Osteoblast (primary cell): ENCODE measurements at places on chromosomes 6 and 20. TPM values are rescaled to one million over a fixed set of nuclear protein-coding genes. Genes with fewer than 3 reads are reported as not detected.

The RNGTT gene
- total RNA-seq = 19.2 and 20.3 TPM in 2 replicates

The C2 gene
- total RNA-seq = 12.7 and 18.0 TPM in 2 replicates

The DLK2 gene
- 0.29 TPM in 1 of 2 replicates, not detected in the other for total RNA-seq

The BPIFA1 gene
- total RNA-seq = not detected in 2 replicates

The BPI gene
- under 0.01 TPM in 1 of 2 replicates, not detected in the other for total RNA-seq

The PTPN1 gene
- total RNA-seq = 27.4 and 28.6 TPM in 2 replicates

DNA sequence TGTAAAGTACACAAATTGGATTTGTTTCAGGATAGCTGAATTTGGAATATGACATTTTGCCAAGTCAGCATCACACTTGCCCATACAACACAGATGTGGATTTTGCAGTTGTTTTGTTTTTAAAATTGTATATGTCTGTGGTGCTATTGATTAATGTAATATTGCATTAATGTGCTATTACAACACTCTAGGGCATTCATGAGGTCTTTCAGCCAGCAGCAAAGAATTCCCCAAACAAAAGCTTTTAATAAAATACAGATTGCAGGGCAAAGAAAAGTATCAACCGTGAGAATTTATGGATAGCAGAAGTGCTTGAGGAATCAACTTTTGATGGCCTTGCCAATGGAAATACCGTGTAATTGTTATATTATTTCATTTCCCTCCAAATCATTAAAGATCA, 144.9 kb downstream of the AIG1 start:
- peaks cover 11% of the 10 kb centered on the region for H3K4me1 ChIP-seq
- no peak overlapping the region for H3K27ac ChIP-seq
- DNase-seq = no peak
- no peaks in the 10 kb centered on the region for H3K36me3 ChIP-seq
- no peaks in the 10 kb centered on the region for H3K27me3 ChIP-seq
- no peak overlapping the region for H3K4me3 ChIP-seq

DNA sequence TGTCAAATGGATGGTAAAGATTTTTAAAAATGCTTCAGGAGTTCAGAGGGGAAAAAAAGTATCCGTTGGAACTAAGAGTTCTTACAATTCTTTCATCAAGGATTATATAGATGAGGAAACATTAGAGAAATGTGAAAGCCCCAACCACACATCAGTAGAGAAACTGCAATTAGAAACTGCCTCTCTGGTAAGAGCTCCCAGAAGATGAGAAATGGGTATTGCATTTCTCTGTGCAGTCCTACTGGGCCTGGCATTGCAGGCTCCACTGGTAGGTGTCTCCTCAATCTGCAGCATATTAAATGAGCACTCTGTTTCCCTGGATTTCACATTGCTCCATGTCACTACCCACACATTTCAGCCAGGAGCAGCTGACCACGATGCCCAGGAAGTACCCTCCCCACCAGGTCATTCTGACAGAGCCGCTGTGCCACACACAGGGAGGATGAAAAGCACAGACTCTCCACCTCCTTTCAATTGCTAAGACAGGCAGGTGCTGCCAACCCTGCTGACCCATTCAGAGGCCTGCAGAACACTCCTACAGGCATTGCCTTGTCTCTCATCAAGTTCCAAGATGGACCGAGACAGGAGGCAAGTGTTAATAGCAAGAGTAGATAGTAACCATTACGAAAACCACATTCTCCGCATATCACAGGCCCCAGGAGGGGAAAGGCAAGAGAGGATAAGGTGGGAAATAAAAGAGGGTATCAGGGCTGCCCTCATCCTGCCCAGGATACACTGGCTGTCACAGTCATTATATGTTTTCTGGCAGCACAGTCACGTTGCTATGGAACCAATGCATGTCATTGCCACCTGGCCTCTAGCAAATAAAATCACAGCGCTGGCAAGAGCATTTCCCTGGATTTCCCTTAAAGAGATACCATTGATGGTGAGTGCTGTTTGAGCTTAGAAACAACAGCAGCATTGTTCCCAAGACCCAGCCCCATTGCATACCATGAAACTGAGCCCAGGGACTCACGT, 241.7 kb downstream of the ATXN1 start:
- no peaks in the 10 kb centered on the region for H3K27me3 ChIP-seq
- H3K36me3 ChIP-seq = peaks cover 9% of the 10 kb centered on the region
- H3K4me1 ChIP-seq = peaks cover 14% of the 10 kb centered on the region
- no peak overlapping the region for H3K4me3 ChIP-seq
- no peak overlapping the region for H3K27ac ChIP-seq

GRCh38 chr6:12598919-12599318, 117.6 kb upstream of the PHACTR1 start:
- no peaks in the 10 kb centered on the region for H3K27me3 ChIP-seq
- H3K36me3 ChIP-seq = no peaks in the 10 kb centered on the region
- no peak overlapping the region for H3K27ac ChIP-seq
- no peak overlapping the region for H3K4me3 ChIP-seq
